ENCODE measurements at places on chromosomes 2 and 18. TPM values are rescaled to one million over a fixed set of nuclear protein-coding genes. Genes with fewer than 3 reads are reported as not detected.

- H3K27me3 ChIP-seq: no peaks in the 10 kb centered on the region
- H3K4me3 ChIP-seq: no peak overlapping the region
- no peak overlapping the region for H3K27ac ChIP-seq
- H3K4me1 ChIP-seq: no peaks in the 10 kb centered on the region
These were observed 46.5 kb downstream of the HNRNPLL start for GRCh38 chr2:38556006-38556801.

DNA sequence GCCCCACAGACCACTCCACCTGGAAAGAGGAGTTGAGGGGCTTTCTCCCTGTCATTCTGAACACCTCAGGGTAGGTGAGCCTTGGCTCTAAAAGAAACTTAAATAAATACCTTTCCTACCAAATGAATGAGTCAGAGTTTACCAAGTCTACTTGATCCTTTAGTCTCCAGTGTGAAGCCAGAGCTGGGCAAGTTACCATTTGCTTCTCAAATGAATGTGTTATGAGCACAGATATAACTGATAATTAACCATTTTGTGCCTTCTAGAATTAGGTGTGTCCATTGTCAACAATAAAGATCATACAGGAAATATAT lies 347.7 kb downstream of the KIAA1328 start:
- no peak overlapping the region for H3K27ac ChIP-seq
- H3K36me3 ChIP-seq: peaks cover 52% of the 10 kb centered on the region
- no peak for DNase-seq
- no peaks in the 10 kb centered on the region for H3K27me3 ChIP-seq
- H3K4me3 ChIP-seq: no peak overlapping the region

DNA sequence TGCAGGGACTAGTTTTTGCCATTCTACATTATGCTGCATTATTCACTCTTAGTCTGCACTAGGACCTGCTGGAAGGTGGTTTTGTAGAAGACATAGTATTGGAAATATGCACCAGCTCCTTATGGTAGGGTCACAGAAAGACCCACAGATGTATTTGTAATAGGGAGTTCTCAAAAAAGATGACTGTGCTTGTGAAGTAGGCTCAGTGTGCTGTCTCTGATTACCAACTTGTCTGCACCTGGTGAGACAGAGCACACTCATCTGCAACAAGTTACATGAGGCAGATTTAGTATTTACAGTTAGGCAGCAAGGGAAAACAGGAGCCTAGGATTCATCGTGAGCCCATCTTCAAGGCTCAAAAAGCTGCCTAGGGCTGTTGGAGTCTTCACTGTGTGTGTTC lies 29.4 kb downstream of the RHBDD1 start:
- H3K27ac ChIP-seq: no peak overlapping the region
- peaks cover 24% of the 10 kb centered on the region for H3K4me1 ChIP-seq
- no peak for DNase-seq
- H3K4me3 ChIP-seq: no peak overlapping the region

DNA sequence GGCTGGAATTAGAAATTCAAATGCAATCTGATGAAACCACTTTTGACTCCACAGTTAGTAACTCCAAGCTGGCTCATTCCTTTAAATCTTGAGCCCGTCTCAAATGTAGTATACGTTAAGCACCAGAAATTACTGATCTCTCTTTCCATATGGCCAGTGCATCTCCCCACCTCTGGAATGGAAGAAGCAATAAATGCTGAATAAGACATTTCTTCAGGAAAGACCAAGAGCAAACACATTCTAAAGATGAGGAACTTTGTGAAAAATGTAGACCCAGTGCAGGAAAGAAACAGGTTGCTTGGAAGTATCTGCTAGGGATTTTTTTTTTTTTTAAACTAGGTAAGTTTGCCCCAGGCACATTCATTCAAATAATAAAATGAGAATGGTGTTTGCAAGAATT lies 143.1 kb upstream of the FBXO11 start:
- no peak overlapping the region for H3K27ac ChIP-seq
- H3K27me3 ChIP-seq: peaks cover 7% of the 10 kb centered on the region
- H3K36me3 ChIP-seq: no peaks in the 10 kb centered on the region

- no peak overlapping the region for H3K27ac ChIP-seq
- no peaks in the 10 kb centered on the region for H3K27me3 ChIP-seq
- H3K36me3 ChIP-seq: peaks cover 3% of the 10 kb centered on the region
- no peak for DNase-seq
- no peak overlapping the region for H3K4me3 ChIP-seq
These were observed 53.5 kb downstream of the RASGRP3 start for GRCh38 chr2:33529771-33530481.

DNA sequence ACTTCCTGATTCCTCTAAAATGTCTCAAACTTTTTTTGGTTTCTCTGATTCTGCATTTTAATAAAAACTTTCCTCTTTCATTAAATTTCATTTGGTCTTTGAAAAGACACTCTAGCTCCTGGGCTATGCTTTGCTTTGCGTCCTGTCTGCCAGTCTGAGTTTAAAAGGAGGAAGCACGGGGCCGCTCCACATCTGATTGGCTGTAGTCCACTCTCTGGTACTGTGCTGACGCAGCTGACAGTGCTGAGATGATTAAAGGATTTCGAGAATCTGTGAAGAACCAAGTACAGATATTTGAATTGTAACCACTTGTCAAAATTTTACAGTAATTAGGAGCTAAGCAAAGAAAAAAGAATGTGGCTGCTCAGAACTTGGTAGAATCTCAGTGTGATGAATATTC lies 199.6 kb upstream of the HNMT start:
- no peaks in the 10 kb centered on the region for H3K36me3 ChIP-seq
- H3K4me3 ChIP-seq: no peak overlapping the region
- H3K27ac ChIP-seq: no peak overlapping the region
- H3K27me3 ChIP-seq: no peaks in the 10 kb centered on the region
- DNase-seq: no peak
- no peaks in the 10 kb centered on the region for H3K4me1 ChIP-seq

- peak overlapping the region; percentile 98 for H3K27ac ChIP-seq
- peaks cover 31% of the 10 kb centered on the region for H3K36me3 ChIP-seq
- peaks cover 29% of the 10 kb centered on the region for H3K27me3 ChIP-seq
- DNase-seq: no peak
- peaks cover 94% of the 10 kb centered on the region for H3K4me1 ChIP-seq
These were observed 13.1 kb downstream of the CFLAR start for GRCh38 chr2:201128933-201129505.

The MYO1B gene
- polyA plus RNA-seq: not detected

- peaks cover 11% of the 10 kb centered on the region for H3K27me3 ChIP-seq
- peaks cover 12% of the 10 kb centered on the region for H3K4me1 ChIP-seq
- no peak overlapping the region for H3K4me3 ChIP-seq
- H3K36me3 ChIP-seq: peaks cover 3% of the 10 kb centered on the region
- no peak for DNase-seq
These were observed 5.2 kb upstream of the UBE2F start for GRCh38 chr2:237961637-237962036.

Measured in immature natural killer cell (primary cell).